NCI-H1092 (cell line): ENCODE measurements at places on chromosomes 13 and 19.

- DNase-seq = no peak
Observed at GRCh38 chr19:50673118-50673517, 23.9 kb downstream of the C19orf81 start.

DNA sequence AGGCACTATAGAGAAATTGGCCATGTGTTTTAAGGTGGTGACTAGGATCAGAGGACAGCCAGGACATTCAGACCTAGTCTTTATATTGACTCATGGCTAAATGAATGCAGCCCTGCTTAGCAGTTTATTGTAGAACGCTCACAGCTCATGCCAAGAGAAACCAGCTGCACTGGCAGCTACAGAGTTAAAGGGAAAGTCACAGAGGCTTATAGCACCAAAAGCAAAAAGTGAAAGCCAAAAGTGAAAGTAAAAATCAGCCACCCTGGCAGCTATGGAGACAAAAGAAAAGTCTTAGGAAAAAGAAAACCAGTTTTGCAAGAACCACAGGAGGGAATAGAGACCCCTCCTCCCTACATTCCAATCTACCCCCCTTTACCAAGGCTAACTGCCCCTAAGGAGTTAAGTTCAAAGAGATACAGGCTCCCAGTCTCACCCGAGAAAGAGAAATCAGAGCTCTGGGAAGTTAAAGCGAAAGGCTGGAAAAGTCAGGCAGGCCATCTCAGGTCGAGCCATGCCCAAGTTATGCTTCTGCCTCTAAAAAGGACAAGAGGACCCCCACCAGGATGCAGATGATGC lies 99.0 kb downstream of the ZNF429 start:
- no peak for DNase-seq

- no peak for DNase-seq
Observed at GRCh38 chr19:7928741-7929701, 3.1 kb upstream of the CTXN1 start.

DNA sequence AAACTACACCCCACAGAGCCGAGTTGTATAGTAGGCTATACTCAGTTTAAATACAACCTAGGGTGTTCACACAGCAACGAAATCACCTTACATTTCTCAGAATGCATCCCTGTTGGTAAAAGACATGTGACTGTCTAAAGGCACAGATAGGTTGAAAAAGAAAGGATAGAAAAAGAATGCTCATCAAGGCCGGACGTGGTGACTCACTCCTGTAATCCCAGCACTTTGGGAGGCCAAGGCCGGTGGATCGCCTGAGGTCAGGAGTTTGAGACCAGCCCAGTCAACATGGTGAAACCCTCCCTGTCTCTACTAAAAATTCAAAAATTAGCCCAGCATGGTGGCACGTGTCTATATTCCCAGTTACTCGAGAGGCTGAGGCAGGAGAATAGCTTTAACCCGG lies 3.8 kb upstream of the IL17D start:
- DNase-seq = no peak

GRCh38 chr19:50567882-50568727 lies at the start of gene LRRC4B:
LRRC4B (minus strand) TSS chr19:50568435; CDS start chr19:50548838, 19,597 bp downstream.
- no peak for DNase-seq
